ENCODE measurements at places on chromosomes 7 and 10.

DNA sequence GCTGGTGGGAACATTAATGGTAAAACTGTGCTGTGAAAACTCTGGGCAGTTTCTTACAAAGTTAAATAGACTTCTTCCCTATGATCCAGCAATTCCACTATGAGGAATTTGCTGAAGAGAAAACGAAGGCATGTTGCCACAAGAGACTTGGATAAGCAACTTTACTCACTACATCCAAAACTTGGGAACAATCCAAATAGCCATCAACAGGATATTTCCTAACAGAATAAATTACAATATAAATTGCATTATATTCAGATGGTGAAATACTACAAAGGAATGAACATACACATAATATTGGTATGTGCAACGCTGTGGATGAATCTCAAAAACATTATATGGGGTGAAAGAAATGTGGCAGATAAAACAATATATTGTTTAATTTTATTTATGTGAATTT lies 21.4 kb upstream of the MKI67 start:
- no peak for DNase-seq

DNA sequence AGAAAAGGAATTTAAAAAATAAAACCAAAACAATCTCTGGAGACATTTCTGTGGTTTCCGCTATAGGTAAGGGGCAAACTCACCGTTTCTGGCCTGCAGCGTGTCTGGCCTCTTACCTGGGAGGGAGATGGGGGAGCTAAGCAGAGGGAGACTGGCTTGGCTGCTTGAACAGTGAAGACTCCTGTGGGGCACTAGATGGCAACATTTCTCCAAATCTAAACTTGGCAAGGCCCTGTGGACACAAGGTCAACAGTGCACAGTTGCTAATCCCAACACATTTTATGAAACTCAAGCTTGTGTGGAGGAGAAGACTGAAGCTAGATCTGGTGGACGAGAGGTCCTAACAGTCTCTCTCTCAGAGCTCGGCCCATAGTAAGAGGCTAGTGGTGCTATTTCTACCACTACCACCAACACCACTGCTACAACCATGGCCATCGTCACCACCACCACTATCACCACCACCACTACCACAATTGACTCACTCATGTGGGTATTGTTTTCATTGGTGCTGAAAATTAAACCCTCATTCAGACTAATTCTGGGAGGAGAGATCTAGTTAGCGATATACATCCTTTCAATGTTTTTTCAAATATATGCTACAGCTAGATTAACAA lies 28.4 kb upstream of the CDHR3 start:
- DNase-seq: no peak

DNA sequence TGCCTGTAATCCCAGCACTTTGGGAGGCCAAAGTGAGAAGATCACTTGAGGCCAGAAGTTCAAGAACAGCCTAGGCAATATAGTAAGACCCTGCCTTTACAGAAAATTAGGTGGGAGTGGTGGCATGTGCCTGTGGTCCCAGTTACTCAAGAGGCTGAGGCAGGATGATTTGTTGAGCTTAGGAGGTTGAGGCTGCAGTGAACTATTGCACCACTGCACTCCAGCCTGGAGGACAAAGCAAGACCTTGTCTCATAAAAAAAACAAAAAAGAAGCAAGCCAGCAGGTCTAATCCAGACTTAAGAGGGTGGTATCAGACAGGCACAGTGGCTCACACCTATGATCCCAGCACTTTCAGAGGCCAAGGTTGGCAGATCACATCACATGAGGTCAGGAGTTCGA lies 24.5 kb upstream of the KCTD7 start:
- no peak for DNase-seq

DNA sequence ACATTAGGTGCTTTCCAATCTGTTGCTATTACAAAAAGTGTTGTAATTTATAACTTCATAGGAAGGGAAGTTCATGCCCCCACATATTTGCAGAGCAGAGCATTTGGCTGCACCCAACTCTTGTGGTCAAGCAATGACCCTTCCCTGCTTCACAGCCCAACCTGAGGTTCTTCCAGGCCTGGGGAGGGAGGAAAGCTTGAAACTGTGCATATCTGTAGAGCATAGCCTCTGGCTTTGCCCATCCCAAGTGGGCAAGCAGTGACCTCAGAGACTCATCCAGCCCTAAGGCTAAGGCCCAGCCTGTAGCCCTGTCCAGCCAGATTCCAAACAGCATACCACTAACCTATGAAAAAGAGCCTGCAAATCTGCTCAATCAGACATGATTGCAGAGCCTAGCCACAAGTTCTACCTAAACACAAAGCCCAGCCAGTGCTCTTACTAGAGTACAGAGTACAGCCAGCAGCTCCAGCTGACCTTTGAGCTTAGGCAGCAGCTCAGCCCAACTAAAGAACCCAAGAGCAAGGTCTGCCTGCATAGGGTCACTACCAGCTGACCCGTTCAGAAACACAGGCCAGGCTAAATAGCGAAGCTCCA lies 14.4 kb upstream of the GSTK1 start:
- DNase-seq: no peak

- DNase-seq: no peak
These were observed 63.0 kb downstream of the CCDC71L start for GRCh38 chr7:106597751-106598546.

DNA sequence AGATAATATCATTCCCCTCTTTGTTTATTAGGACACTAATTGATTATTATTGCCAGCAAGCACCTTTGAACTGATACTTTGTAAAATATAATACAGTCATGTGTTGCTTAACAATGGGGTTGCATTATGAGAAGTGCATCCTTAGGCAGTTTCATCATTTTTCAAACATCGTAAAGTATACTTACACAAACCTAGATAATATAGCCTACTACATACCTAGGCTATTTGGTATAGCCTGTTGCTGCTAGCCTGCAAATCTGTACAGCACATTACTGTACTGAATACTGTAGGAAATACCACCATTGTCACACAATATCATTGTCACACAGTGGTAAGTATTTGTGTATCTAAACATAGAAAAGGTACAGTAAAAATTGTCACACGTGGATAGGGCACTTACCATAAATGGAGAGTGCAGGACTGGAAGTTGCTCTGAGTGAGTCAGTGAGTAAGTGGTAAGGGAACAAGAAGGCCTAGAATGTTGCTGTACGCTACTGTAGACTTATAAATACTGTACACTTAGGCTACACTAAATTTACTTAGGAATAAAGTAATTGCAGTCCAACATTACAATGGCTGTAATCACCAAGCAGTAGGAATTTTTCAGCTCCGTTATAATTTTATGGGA lies 70.7 kb downstream of the LCOR start:
- DNase-seq: no peak

- no peak for DNase-seq
These were observed 39.8 kb upstream of the MSRB2 start for GRCh38 chr10:23055424-23056185.

DNA sequence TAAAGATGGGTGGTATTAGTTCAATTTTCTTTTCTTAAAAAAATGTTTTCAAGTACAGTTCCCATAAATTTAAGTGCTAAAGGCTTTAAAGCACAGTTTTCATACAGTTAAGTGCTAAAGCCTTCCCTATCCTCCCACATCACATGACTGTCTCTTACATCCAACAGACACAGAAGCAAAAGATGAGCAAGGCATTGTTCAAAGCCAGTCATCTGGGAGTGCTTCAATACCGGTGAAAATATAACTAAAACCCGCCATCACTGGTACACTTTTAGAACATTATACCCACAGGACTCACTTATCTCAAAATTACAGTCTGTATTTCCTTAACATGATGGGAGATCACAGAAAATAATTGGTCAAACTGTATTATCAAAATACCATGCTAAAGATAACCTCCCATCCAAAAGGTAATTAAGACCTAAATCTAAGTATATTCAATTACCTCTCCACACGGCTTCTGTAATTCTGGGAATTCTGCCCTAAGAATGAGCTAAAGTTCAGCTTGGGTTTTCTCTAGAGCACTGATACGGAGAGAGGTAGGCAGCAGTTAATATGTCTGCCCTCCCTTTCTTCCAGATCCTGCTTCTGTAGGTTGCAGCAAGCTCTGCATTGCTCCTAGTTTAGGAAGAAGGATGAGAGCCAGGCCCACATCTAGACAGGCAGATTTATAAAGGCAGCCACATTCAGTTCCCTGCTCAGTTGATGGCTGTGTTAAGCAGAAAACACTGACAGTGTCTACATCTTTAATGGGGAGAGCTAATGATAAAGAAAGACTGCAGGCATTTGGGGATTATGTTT lies 474.8 kb upstream of the PFKP start:
- no peak for DNase-seq

DNA sequence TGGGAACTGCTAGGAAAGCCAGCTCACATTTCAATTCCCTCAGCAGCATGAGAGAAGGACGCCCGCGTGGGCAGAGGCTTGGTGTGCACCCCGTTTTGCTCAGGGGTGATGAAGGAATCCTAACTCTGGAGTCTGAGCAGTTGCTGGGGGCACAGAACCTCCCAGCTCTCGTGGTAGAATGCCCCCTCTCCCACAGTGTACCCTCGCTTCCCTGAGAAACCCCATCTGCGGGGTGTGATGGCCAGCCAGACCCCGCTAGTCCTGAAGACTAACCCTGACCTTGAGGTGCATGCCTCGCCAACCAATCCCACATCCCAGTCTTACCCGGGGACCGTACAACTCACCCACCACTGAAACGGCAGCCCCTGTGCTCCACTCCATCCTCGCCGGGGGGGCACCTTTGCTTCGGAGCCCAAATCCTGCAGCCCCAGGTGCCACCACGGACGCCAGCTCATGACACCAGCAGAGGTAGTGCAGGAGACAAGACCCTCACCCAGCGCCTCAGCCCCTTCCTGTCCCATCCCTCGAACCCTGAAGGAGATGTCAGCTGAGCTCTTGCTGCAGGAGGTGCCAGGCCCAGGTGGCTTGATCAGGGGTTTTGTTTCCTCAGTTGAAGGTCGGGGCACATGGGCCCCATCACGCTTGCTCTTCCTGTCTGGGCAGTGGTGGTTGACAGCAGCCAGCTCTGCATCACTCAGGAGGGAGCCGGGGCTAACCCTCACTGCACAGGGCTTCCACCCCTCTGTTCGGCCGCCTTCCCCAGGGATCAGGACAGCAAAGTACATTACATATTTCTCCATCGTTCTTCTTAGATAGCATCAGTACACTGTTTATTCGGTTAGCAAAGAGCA lies 236.5 kb downstream of the MGMT start:
- DNase-seq: no peak

- no peak for DNase-seq
These were observed 731 bp upstream of the CRPPA start for GRCh38 chr7:16422103-16422435.

DNA sequence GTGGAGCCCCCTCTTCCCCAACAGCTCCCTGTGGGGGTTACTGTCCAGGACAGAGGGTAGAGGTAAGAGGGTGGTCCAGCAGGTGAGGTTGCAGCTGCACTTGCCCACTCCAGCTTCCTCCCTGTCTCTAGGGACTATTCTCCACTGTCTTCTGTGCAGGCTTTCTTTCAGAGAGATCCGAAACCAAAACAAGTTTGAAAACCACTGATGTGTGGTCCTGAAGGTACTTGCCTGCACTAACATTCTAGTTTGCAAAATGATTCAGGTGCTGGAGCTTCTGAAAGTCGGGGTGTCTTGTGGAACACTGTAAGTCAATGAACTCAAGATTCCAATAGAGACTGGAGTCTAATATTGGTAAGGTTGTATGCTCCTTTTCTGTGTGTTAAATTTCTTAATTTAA lies 63.1 kb downstream of the BLNK start:
- no peak for DNase-seq

GRCh38 chr7:150307129-150307528 lies 16.0 kb upstream of the LRRC61 start:
- DNase-seq: no peak

DNA sequence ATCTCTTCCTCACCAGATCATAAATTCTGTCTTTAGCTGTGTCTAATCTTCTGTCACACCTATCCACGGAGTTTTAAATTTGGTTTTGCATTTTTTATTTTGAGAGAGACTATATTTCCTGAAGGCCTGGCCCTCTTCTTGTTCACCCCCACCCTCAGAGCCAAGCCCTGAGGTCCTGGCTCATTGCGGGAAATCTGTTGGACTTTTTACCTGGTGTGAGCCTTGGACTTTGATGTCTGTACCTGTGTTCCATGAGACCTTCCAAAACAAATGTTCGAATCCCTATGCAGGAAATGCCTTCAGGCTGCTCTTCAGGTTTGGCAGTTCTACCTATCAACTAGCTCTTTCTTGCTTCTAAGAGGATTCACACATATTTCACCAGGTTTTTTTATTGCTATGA lies 175.2 kb upstream of the GRB10 start:
- DNase-seq: no peak

DNA sequence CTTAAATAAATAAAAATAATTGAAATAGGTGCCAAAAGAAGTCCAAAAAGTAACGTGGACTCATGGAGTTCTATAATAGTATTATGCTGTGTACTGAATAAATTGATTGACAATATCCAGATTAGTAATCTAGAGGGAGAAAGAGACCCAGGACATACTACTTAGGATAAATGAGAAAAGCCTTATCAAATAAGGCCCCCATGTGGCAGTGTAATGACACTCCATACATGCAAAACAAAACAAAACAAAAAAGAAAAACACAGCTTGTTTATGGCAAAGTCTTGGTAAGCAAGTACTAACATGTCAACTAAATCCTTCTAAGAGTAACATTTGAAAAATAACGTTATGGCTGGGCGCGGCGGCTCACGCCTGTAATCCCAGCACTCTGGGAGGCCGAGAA lies 3.6 kb upstream of the RUNDC3B start:
- no peak for DNase-seq

DNA sequence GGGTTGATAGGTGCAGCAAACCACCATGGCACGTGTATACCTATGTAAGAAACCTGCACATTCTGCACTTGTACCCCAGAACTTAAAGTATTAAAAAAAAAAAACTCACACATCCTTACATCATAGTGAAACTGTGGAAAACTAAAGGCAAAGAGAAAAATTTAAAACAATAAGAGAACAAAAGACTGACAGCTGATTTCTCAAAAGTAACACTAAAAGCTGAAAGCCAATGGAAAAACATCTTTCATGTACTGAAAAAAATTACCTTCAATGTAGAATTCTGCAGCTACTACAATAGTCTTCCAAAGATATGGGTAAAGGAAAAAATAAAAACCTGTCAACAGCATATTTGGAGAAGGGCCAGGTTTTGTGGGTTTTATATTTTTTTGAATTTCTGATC lies 729.1 kb upstream of the NRP1 start:
- DNase-seq: no peak

DNA sequence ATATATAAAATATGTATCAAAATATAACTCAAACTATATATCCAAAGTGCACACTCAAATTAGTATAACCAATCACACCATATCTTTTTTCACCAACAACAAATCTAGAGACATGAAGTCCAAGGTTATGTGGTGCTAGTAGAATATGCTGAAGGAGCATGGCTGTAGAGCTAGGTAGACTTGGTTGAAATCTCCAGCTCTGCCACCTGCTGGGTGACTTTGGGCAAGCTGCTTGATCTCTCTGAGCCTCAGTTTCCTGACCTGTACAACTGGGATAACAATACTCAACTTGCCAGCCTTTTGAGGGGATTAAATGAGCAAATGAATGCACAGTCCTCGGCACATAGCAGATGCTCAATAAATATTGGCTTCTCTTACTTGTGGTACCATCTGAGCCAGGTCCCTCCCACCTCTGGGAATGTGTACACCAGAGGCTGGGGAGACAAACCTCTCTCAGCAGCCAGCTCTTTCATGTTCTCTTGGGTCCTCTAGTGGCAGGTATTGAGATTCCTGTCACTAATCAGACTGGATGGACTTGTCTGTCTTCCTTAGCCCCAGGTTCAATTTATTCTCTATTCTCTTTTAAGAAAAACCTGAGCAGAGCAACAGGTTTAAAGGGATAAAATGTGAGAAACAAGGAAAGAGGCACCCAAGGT lies 94.3 kb upstream of the PDE1C start:
- DNase-seq: no peak
